ENCODE measurements at places on chromosomes 13 and 19.

DNA sequence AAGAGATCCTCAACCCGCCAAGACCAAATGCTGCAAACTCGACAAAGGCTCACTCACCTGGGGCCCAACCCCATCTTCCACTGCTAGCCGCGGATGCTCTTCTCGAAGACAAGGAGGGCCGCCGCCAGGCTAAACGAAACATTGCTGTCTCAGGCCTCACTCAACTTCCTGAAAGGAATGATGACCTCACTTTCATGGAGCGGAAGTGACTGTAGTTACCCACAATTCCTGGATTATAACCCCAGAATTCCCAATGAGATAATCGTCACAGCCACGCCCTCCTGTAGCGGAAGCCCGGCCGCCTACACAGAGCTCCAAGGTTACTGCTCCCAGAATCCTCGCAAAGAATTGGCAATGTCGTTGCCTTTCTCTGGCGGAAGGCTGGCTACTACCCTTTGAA lies 10.5 kb upstream of the ZNF112 start:
- DNase-seq: no peak

GRCh38 chr13:53507741-53508140 lies 479.1 kb downstream of the OLFM4 start:
- DNase-seq: no peak

- no peak for DNase-seq
These were observed 2.8 kb upstream of the IFNL2 start for GRCh38 chr19:39265321-39265916.

DNA sequence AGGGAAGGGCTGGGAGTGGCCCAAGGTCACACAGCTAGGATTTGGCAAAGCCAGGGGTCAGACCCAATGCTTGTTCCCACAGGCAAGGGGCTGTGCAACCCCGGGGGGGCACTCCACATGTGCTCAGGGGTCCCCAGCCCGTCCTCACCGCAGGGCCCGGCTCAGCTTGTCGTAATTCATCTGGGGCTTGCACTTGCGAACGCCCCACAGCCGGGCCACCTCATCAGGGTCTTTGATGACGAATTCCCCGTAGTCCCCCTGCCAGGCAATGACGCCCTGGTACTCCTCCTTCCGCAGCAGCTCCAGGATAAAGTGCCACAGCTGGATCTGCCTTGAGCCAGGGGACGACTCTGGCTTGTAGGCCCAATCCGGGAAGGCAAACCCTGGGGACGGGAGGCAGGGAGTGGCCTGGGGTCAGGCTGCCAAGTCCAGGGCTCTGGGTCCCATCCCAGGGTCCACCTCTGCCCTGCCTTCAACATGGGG lies 4.7 kb downstream of the ERF start:
- no peak for DNase-seq

DNA sequence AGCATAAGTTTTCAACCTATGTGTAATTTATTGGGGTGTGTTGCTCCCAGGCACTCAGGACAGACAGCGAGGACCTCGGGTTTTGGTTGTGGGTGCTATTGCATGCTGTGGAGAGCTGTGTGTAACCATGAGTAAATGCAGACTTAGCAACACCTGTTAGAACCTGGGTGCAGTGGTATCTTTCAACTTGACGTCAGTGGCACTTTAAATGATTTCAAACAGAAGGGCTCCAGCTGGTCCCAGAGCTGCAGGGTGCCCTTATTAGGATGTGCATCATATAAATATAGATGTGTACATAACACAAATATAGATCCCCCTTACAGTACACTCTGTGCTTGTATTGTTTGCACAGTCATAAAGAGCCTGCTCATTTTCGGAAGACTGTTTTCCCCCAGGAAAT lies 228.3 kb upstream of the IRS2 start:
- peak; percentile 96 for DNase-seq

DNA sequence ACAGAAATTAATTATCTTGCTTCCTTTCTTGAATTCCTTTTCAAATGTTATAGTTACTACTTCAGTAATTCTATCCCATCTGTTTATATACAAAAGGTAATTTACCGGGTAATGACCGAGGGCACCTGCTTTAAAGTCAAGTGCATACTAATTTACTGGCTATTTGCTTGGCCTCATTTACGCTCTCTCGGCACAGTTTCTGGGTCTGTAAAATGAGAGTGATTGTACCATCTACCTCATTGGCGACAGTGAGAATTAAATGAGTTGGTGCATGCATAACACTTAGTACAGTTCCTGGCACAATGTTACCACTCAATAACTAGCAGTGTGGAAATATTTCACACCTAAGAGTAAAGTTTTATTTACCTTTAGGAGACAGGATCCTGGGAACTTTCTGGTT lies 111.6 kb downstream of the GGACT start:
- peak; percentile 87 for DNase-seq

GRCh38 chr13:45718063-45718462 lies 15.9 kb downstream of the CBY2 start:
- no peak for DNase-seq
